ENCODE measurements at places on chromosomes 13 and 19. TPM values are rescaled to one million over a fixed set of nuclear protein-coding genes. Genes with fewer than 3 reads are reported as not detected.

MAG gene
- not detected for total RNA-seq

DNA sequence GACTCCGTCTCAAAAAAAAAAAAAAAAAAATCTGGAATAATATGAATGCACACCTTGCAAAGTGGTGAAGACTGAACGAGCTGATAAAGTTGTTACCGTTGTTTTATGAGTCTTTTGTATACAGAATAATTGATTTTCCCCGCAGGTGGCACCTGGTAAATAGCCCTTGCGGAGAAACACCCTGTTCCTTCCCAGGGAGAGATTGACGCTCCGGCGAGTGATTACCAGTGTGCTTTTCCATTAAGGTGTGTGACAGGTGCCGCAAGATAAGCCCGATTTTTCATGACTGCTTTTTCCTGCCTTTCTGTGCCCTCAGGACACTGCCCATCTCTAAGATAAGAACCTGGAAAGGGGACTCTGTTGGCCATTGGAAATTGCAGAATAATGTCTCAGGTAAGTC, 943 bp downstream of the ZNF302 start:
- H3K27ac ChIP-seq: no peak overlapping the region
- peaks cover 6% of the 10 kb centered on the region for H3K4me1 ChIP-seq
- H3K4me3 ChIP-seq: peak overlapping the region; percentile 59

DNA sequence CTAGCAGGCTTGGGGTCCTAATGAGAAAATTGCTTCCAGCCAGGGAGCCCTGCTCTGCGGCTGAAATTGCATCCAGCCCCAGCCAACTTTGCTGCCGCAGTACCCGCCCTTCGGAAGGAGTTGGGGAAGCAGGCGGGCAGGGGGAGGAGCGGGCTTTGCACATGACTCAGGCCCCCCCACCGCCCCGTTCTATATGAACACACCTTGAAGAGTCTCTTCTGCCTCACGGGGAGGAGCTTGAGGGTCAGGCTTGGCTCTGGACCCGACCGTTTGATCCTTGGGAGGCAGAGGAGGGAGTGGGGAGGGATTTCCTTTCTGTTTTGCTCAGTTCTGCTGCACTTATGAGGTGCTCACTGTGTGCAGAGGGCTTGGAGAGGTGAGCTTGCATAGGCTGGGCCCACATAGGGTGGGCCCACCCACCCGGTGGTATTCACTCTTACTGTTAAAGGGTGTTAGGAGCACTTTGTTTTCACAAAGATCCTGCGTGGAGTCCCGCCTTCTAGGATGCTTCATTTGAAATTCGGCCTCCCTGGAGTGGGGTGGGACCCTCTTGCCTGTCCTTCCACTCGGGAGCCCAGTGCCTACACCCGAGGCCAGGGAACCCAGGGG, 46.5 kb downstream of the LYL1 start:
- H3K27ac ChIP-seq: no peak overlapping the region
- peaks cover 98% of the 10 kb centered on the region for H3K27me3 ChIP-seq
- DNase-seq: peak; percentile 49
- peak overlapping the region; percentile 27 for H3K4me3 ChIP-seq

- H3K36me3 ChIP-seq: no peaks in the 10 kb centered on the region
- DNase-seq: peak; percentile 85
- peaks cover 93% of the 10 kb centered on the region for H3K27me3 ChIP-seq
- H3K4me1 ChIP-seq: peaks cover 6% of the 10 kb centered on the region
- H3K27ac ChIP-seq: no peak overlapping the region
Measured at GRCh38 chr19:55080968-55081769, 5.5 kb downstream of the EPS8L1 start.

- no peak for DNase-seq
- H3K27me3 ChIP-seq: no peaks in the 10 kb centered on the region
- H3K27ac ChIP-seq: no peak overlapping the region
- no peak overlapping the region for H3K4me3 ChIP-seq
- no peaks in the 10 kb centered on the region for H3K36me3 ChIP-seq
Measured at GRCh38 chr13:107742544-107742943, 472.8 kb downstream of the LIG4 start.

DNA sequence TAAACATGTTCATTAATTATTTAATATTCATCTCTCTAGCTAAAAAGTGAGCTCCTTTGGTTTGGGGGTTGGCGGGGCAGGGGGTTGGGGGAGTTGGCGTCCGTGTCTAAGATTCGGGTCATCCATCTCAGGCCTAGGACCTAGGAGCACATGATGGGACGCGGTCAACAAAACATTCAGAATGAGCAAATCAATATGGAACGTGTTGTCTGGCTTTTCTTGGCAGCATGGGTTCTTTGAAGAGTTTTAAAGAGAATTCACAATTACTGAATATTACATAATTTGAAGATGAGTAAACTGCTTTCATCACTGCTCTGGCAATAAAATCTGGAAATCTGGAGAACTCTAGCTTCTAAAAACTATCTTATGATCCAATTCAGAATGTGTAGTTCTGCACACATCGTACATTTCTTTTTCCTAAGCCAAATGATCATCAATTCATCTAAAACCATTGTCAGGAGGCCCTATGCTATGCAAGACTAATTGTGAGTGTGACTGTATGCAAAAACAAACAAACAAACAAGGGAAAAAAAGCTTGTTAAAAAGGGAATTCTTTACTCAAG, 5.4 kb upstream of the ARGLU1 start:
- H3K4me3 ChIP-seq: no peak overlapping the region
- DNase-seq: no peak
- no peaks in the 10 kb centered on the region for H3K27me3 ChIP-seq
- H3K4me1 ChIP-seq: peaks cover 16% of the 10 kb centered on the region
- H3K36me3 ChIP-seq: no peaks in the 10 kb centered on the region

GRCh38 chr13:29877456-29878078, 27.1 kb upstream of the UBL3 start:
- H3K4me3 ChIP-seq: no peak overlapping the region
- H3K27me3 ChIP-seq: no peaks in the 10 kb centered on the region
- H3K36me3 ChIP-seq: no peaks in the 10 kb centered on the region
